ENCODE measurements at places on chromosomes 12 and 14.

- H3K4me1 ChIP-seq: peaks cover 14% of the 10 kb centered on the region
- no peak overlapping the region for H3K4me3 ChIP-seq
- DNase-seq: no peak
- H3K27ac ChIP-seq: no peak overlapping the region
- no peaks in the 10 kb centered on the region for H3K36me3 ChIP-seq
- H3K27me3 ChIP-seq: peaks cover 32% of the 10 kb centered on the region
Observed at GRCh38 chr12:4802841-4803240, 82.6 kb downstream of the GALNT8 start.

DNA sequence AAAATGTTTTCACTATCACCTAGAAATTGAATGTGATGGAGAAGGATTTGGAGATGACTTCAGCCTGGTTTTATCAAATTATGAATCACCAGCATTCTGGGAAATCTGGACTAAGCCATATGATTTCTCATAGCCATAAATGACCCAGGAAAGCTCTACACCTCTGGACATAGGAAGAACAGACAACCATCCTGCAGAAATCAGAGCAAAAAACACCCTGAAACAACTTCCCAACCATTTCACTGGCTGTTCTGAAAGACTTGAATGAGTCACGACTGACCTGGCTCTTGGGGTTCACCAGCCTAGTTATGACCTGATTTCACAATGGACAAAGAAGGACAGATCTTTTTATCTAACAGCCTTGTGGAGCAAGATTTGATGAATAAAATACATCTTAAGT is 123.8 kb downstream of the KCNH5 start:
- H3K36me3 ChIP-seq: no peaks in the 10 kb centered on the region
- no peaks in the 10 kb centered on the region for H3K4me1 ChIP-seq
- no peak overlapping the region for H3K4me3 ChIP-seq
- no peak overlapping the region for H3K27ac ChIP-seq
- no peak for DNase-seq
- H3K27me3 ChIP-seq: no peaks in the 10 kb centered on the region

GRCh38 chr14:67173719-67174118 is 15.5 kb upstream of the GARIN2 start:
- H3K36me3 ChIP-seq: peaks cover 5% of the 10 kb centered on the region
- no peak for DNase-seq
- H3K4me1 ChIP-seq: no peaks in the 10 kb centered on the region
- H3K27ac ChIP-seq: no peak overlapping the region
- no peaks in the 10 kb centered on the region for H3K27me3 ChIP-seq

DNA sequence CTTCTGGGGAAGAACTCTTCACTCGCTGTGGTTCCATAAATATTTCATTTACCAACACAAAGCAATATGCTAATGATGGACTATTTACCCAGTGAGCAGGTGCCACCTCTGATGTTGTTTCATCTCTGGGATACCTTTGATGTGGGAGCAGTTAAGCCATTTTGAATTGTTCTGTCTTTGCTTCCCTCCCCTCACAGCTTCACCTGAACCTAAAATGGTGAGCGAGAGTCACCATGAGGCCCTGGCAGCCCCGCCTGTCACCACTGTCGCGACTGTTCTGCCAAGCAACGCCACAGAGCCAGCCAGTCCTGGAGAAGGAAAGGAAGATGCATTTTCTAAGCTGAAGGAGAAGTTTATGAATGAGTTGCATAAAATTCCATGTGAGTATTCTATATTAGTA is 352.7 kb downstream of the SYT1 start:
- no peaks in the 10 kb centered on the region for H3K36me3 ChIP-seq
- H3K27me3 ChIP-seq: no peaks in the 10 kb centered on the region
- DNase-seq: no peak
- no peak overlapping the region for H3K4me3 ChIP-seq

DNA sequence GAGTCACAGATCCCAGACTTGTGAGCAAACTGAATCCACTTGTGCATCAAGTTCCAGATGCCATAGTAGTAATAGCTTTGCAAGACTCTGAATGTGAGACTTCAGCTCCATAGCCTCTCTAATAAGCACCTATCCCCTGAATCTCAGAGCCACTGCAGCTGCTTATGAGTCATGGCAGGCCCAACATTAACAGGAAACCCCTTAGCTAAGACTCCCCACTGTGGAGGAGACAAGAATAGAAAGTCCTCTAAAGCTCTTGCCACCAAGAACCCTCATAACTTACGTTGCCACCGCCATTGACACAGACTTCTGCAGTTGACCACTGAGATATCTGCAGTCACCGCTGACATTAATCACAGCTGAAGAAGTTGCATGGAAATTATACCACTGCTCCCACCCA is 62.9 kb upstream of the PDE3A start:
- no peak for DNase-seq
- H3K27ac ChIP-seq: no peak overlapping the region
- no peaks in the 10 kb centered on the region for H3K36me3 ChIP-seq

- no peaks in the 10 kb centered on the region for H3K27me3 ChIP-seq
- H3K4me3 ChIP-seq: peak overlapping the region; percentile 99
- H3K27ac ChIP-seq: peak overlapping the region; percentile 98
- H3K4me1 ChIP-seq: peaks cover 40% of the 10 kb centered on the region
- H3K36me3 ChIP-seq: peaks cover 11% of the 10 kb centered on the region
Observed at GRCh38 chr12:109476807-109477184, 304 bp downstream of the KCTD10 start.

GRCh38 chr12:67698672-67699581 is 50.4 kb downstream of the DYRK2 start:
- H3K27ac ChIP-seq: peak overlapping the region; percentile 79
- H3K36me3 ChIP-seq: peaks cover under 1% of the 10 kb centered on the region
- DNase-seq: peak; percentile 39
- peaks cover 38% of the 10 kb centered on the region for H3K4me1 ChIP-seq
- peak overlapping the region; percentile 71 for H3K4me3 ChIP-seq
- no peaks in the 10 kb centered on the region for H3K27me3 ChIP-seq

All from central memory CD8-positive, alpha-beta T cell (primary cell).